IMR-90 (cell line): ENCODE measurements at places on chromosomes 7 and 10. TPM values are rescaled to one million over a fixed set of nuclear protein-coding genes. Genes with fewer than 3 reads are reported as not detected.
A peak's percentile ranks its signal among the peaks of the same experiment; 100 is the strongest.

- no peak for DNase-seq
These were observed 33.9 kb upstream of the VDAC2 start for GRCh38 chr10:75176736-75177135.

Gene VWDE
- 0.04 and 0.05 TPM in 2 replicates for polyA plus RNA-seq

DNA sequence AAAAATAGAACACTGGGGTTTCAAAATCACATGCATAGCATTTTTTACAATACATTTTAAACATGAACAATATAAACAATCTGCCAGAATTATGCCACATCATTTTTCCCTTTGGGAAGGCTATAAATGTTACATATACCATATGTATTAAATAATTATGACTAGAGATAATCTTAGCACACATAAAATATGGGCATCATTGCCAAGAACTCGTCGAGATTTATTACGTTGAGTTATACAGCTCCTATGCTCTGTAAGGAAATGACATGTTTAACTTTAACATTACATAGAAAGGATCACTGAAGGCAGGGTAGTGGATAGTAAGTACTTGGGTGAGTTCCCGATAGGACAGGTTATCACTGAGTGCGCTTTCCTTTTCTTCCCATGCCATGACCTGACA, 267.8 kb downstream of the PARD3 start:
- DNase-seq, result peak; percentile 46

DNA sequence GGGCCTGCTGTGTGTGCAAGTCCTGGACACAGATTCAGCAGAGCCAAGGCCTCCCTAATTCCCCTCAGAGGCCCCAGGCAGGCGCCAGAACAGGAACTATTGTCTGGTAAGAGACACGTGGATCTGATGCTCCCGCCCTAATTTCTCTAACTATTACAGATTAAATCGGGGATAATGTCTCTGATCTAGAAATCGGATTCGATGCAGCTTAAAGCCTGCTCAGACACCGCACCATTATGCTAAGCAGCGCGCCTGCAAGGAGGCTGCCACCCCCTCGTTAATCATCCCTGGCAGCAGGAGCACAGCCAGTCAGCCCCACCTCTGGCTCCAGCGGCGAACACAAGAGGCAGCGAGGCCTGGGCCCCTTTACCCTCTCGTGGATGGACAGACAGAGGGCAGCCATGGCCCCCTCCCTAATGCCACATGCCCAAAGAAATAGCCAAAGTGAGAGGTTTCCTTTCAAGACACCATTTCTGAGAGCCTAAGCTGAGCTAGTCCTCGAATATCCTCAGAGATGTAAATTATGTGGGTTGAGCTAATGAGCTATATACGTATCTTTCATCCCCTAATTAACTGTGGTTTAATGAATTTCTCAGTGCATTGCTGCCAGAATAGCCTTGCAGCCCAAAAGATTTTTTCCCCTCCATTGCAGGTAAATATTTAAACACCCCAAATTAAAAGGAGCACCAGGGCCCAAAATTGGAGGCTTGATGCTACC, 122.1 kb downstream of the GRID1 start:
- DNase-seq, result no peak

GRCh38 chr7:25922296-25922695, 229.7 kb upstream of the NFE2L3 start:
- DNase-seq, result no peak

- DNase-seq, result no peak
These were observed 174.4 kb upstream of the SHH start for GRCh38 chr7:155986497-155987160.

DNA sequence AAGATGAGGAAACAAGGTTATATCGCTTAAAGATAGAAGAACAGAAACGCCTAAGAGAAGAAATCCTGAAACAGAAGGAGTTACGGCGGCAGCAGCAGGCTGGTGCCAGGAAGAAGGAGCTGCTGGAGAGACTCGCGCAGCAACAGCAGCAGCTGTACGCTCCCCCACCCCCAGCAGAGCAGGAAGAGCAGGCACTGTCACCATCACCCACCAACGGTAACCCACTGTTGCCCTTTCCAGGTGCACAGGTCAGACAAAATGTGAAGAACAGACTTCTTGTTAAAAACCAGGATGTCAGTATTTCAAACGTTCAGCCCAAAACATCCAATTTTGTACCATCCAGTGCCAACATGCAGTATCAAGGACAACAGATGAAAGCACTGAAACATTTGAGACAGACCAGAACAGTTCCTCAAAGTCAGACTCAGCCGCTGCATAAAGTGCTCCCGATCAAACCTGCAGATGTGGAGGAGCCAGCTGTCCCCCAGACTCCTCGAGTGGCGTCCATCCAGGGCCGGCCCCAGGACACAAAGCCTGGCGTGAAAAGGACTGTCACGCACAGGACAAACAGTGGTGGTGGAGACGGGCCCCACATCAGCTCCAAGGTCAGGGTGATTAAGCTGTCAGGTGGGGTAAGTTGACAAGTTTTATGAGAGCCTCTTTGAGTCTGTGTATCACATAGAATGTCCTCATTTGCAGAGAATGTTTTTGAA, 67.1 kb downstream of the SHH start:
- no peak for DNase-seq

Gene IGF2BP3
- 47.6 and 50.9 TPM in 2 replicates for polyA plus RNA-seq

Gene RUFY2
- polyA plus RNA-seq, result 5.0 and 6.7 TPM in 2 replicates

Gene C10orf95
- not detected in 2 replicates for polyA plus RNA-seq

DNA sequence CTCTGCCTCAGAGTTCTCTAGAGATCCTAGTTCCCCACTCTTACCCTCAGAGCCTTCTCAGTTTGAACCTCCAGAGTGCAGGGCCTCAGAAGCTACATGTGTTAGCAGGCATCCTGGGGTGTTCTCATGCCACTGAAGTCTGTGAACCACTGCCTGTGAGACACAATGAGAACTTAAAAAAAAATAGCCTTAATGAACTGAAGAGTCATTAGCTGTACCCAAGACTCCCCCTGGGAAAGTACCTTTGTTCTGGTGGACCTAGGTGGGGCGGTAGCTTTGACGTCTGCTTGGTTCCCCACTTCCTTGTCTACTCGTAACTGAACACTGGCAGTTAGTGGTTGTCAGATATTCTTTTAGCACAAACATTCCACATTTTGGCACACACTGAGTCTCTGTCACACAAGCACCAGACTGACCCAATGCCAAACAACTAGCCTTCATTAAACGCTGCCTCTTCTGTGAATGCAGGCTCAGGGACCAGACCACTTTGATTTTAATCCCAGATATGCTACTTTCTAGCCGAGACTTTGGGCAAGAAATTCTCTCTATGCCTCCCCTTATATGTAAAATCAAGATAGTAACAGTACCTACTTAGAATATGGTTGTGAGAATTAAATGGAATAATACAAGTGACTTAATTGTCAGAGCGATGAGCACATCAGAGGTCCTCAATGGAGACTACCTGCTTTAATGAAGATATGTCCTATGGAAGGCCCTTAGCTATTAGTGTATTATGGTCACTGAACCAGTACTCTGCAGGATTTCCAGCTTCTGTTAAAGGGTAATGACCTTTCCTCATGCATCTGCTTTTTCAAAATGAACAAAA, 75.3 kb upstream of the CC2D2B start:
- no peak for DNase-seq

DNA sequence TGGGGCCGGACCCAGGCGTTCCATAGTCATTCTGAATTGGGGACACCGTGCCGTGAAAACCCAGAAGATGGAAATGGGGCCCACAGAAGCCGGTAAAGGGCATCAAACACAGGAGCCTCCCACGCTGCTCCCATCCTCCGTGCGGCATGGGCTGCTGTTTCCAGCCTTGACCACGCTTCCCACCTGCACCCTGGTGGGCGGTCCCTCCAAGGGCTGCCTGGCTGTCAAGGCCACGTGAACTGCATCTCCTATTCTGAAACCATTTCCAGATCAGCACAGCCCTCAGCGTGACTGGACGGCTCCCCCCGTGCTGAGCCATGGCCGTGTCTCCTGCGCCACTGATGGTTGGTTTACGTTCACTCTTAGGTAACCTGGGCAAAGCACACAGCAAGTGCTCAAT, 14.1 kb downstream of the CFAP46 start:
- no peak for DNase-seq

GRCh38 chr7:7122033-7122478, 60.3 kb upstream of the C1GALT1 start:
- no peak for DNase-seq

DNA sequence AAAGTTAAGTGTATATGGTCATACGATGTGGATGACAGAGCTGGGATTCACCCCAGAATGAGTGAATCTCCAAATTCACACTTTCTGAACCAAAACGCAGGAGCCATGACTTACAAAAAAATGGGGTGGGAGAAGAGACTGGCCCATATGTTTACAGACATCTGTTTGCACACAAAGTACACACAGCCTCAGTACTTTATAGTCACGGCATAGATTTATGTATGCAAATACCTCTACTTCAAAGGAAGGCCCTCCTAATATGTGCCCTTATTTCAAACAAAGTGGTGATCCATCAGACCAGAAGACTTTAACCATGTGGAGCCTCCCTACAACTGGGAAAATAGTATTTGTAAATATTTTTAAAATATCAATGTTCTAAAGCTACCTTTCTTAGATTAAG, 22.2 kb upstream of the JMJD1C start:
- no peak for DNase-seq

DNA sequence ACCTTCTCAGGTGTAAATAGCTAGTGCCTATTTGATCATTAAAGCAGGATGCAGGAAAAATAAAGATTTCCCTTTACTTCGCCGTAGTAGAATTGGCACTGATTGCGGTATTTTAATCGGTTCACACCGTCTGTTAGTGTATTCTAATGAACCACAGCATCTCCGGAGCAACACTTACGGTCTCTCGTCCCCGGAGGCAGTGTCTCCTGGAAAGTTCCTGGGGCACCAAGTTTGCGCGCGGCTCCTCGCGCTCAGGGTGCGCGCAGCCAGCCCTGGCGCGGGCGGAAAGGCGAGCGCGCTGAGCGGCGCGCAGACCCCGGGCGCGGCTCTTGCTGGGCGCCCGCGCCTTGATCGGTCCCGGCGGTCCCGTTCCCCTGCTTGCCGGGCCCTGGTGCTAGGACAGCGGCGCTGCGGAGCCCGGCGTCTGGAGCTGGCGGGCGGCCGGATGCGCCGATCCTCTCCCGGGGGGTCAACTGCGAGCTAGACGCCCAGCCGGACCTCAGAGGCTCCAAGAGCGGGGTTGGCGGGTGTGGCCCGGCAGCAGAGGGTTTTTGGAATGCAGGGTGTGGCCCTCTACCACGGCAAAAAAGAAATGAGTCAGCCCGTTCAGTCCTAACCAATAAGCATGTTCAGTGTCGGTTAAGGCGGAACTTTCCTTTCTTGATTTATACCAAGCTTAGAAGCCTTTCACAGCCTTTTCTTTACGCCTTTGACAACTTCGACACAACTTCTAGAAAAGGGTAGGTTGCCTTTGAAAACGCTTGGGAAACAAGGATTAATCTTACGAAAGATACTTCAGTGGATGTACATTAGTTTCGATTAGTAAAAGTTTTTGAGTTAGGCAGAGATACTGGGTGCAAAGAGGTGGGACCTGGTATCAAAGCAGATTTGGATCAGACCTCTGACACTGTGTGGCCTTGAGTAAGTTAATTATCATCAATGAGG, 166.8 kb upstream of the ASAH2 start:
- peak; percentile 80 for DNase-seq

DNA sequence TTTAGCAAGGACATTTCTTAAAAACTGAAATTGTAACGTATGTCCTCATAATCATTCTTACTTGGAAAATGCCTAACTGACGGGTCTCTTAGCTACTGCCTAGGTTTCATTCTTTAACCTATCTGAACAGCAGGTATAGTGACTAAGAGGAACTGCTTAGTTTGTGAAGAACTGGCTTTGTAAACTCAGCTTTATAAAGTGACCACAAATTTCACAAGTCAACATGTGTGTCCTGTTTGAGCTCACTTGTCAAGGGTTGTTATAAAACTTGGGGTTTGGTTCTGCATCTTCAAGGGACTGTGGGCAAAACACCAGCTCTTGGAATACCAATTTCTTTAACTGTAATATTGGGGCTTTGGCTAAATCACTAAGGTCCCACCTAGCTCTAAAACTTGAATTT, 32.2 kb downstream of the MRPS33 start:
- DNase-seq, result no peak

DNA sequence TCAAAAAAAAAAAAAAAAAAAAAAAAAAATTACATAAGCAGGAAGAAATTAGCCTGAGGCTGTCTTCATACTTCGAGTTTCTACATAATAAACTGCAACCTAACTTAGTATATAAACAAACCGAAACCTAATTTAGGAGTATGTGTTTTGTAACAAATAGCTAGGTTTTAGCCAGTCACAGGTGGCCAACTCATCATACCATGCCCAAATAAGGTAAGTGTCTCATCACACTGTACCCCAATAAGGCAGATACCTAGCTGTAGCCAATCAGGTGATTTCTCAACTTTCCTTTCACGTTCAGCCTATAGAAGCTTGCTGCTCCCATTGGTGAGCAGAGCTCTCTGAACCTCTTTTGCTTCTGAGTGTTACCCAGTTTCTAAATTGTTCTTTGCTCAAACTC, 13.9 kb upstream of the AGR2 start:
- DNase-seq, result no peak

DNA sequence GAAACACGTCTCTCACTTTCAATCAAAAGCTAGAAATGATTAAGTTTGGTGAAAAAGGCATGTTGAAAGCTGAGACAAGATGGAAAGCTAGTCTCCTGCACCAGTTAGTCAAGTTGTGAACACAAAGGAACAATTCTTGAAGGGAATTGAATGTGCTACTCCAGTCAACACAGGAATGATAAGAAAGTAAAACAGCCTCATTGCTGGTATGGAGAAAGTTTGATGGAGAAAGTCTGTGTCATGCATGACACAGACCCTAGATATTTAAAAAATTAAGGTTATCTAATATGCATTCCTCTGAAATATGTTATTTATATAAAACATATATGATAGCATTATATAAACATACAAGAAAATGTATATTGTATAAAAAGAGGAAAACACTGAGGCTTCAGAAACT, 699.4 kb upstream of the FZD8 start:
- peak; percentile 49 for DNase-seq

- DNase-seq, result no peak
These were observed 119.3 kb upstream of the SHH start for GRCh38 chr7:155931396-155932085.

DNA sequence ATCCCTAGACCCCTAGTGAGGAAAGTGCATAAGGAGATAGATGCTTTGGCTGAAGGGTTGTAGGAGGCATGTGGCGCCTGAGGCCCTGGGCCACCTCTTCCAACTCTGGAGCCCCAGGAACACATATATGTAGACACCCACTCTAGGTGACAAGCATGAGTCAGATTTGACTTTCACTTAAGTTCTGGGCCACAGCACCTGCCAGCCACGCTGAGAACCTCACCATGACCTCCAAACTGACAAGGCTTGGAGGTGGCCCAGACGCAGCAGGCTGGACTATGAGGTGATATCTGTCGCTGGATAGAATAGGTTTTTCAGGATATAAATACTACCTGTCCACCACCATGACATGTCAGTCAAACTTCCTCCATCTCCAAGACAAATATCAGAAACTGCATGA, 894.0 kb upstream of the ZNF722 start:
- no peak for DNase-seq

Gene PRLHR
- polyA plus RNA-seq, result not detected in 2 replicates

GRCh38 chr10:97534746-97535367, 36.1 kb downstream of the UBTD1 start:
- DNase-seq, result no peak

GRCh38 chr7:23347682-23348180, 48.6 kb downstream of the MALSU1 start:
- peak; percentile 91 for DNase-seq

Gene PRTFDC1
- polyA plus RNA-seq, result 11.9 and 12.3 TPM in 2 replicates

GRCh38 chr7:4202154-4202736, 479.9 kb upstream of the FOXK1 start:
- DNase-seq, result no peak

- peak; percentile 8 for DNase-seq
These were observed 397.3 kb downstream of the PPP1R3A start for GRCh38 chr7:113521468-113521867.

- DNase-seq, result no peak
These were observed 164.6 kb upstream of the GRM3 start for GRCh38 chr7:86479144-86479543.
